ENCODE measurements at places on chromosomes 1 and 21.

- no peak for DNase-seq
Measured at GRCh38 chr21:45334134-45334533, 46.4 kb upstream of the POFUT2 start.

- no peak for DNase-seq
Measured at GRCh38 chr1:21952786-21953520, 15.8 kb upstream of the HSPG2 start.

DNA sequence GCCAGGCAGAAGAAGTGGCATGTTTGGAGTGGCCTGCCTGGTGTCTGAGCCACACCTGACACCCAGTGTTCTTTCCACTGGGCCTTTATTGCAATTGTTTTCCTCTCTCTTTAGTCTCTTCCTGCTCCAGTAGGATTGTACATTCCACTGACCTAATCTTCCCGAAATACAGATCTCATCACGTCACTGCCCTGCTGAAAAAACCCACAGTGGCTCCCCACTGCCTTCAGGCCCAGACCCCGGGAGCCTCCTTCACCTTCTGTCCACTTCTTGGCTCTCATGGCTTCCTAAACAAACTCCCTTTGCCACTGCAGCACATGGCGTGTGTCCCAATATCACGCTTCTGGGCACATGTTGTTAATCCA is 25.3 kb upstream of the ATP5PO start:
- DNase-seq: peak; percentile 53

DNA sequence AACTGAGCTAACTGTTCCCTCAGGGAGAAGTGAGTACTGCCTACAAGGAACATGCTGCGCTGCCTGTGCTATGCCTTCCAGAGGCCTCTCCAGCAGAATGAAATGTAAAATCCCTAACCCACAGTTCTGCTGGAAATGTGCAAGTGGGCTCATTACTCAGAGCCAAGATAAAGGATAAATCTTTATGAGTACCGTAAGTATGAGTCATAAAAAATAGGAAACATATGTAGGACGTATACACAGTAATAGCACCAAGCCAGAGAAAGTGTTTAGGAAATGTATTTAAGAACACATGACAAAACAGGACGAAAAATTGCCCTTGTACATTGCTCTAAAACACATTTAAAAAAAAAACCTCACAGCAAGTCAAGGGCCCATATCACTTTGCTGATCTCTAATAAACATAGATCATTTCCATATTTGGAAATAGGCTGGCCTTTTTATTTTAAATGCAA is 104.6 kb downstream of the TGFBR3 start:
- peak; percentile 79 for DNase-seq

- no peak for DNase-seq
Measured at GRCh38 chr1:8473891-8474300, 156.0 kb downstream of the SLC45A1 start.

GRCh38 chr21:43739621-43740435 is 20.9 kb downstream of the PDXK start:
- no peak for DNase-seq

DNA sequence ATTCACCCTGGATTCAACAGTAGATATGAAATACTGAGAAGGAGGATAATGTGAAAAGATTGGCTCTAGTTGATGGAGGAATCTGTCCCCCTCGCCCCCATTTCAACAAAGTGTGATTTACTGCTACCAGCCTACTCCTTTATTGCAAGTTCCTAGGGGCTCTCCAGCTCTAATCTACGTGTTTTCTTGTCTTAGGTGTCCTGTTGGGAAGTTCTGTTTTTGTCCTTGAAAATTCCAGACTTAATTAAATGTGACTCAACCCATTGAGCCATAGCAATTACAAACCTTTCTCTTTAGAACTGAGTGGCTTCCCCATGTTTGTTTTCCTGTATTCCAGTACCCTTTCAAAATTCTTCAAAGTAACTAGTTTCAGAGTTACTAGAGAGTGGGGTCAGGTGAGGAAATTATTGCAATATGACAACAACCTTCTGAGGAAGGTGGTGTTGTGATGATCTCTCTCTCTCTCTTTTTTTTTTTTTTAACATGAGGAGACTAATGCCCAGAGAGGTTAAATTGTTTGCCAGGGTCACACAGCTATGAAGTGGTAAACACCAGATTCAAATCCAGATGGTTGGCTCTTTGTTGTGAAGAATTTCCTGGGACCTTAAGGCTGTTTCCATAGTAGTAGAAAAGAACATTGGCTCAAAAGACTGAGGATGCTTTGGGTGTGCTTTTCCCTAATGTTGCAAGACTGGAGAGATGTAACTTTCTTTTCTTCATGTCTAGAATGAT is 3.5 kb downstream of the RGL1 start:
- no peak for DNase-seq

GRCh38 chr21:15732290-15732995 is 2.7 kb downstream of the USP25 start:
- no peak for DNase-seq

GRCh38 chr1:225842074-225842473 is 32.1 kb downstream of the EPHX1 start:
- DNase-seq: no peak

DNA sequence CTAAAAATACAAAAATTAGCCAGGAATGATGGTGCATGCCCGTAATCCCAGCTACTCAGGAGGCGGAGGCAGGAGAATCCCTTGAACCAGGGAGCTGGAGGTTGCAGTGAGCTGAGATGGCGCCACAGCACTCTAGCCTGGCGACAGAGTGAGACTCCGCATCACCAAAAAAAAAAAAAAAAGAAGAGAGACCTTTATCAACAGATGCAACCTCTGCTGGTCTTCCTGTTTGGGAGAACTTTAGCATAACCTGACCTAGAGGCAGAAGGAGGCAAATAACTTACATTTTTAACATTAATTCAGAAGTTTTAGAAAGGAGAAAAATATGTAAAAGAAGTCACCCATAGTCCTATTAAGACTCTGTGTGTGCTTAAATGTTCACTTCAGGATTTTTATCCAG is 32.4 kb downstream of the SLAMF1 start:
- DNase-seq: no peak

DNA sequence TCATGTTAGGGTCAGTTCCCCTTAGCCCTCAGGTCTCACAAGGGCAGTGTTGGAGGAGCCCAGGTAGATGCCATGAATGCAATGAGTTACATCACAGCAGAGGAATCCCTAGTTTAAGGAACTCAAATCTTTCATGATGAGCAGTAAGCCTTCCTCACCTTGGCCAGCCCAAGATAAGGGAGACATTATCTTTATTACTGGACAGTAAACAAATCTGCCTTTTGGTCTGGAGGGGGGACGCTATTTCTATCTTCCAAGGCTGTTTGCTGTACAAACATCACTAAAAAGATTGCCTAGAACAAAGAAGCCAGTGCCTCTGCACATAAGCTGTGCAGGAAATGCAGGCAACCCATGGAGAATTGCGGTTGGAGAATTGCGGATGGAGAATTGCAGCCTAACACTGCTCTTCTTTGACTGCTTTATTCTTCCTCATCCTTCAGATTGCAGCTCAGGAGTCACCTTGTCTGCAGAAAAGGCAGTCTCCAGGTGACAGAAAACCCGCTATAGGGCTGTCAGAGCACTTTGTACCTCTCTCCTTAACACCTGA is 2.3 kb upstream of the CHI3L1 start:
- no peak for DNase-seq

GRCh38 chr1:21876267-21876666 is 60.8 kb downstream of the HSPG2 start:
- no peak for DNase-seq

- DNase-seq: no peak
Measured at GRCh38 chr1:1946540-1946939, 27.5 kb upstream of the TMEM52 start.

DNA sequence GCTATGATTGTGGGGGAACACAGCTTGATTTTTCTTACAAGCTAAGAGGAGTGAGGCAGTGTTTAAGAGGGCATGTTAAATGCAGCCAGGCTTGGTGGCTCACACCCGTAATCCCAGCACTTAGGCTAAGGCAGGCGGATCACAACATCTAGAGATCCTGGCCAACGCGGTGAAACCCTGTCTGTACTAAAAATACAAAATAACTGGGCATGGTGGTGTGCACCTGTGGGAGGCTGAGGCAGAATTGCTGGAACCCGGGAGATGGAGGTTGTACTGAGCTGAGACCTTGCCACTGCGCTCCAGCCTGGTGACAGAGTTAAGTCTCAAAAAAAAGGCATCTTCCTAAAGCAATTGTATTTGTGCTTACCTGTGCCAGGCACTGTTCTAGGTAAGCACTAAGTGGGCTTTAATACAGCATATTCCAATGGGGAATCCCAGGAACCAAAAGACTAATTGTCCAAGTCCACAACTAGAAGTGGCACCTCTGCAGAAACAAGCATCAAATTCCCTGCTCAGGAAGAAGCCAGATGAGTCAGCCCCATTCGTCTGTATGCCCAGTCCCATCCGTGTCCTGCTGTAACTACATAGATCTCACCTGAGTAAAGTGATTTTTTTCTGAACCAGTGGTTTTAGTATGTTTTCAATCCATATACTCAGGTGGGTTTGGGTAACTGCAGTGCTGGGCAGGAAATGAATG is 4.6 kb downstream of the RCC1 start:
- DNase-seq: peak; percentile 38

GRCh38 chr21:39014747-39015146 is 168.5 kb downstream of the PSMG1 start:
- peak; percentile 98 for DNase-seq

DNA sequence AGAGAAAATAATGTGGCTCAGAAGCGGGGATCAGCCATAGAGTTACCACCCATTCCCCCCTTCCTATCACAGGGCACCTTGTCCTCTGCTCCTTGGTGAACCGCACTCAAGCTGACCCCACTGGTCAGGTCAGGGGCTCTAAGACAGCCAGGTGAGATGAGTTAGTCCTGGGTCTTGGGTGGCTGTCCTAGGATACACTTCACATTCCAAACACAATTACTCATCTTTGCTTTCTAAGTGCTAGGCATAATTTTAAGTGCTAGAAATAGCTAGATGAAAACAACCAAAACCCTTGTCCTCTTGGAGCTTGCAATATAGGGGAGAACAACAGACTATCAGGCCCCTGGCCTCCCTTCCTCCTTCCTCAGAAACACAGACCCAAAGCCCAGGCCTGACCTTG is 7.8 kb upstream of the MUTYH start:
- DNase-seq: peak; percentile 22

GRCh38 chr1:41325801-41326200 is 35.4 kb upstream of the FOXO6 start:
- DNase-seq: peak; percentile 55

- DNase-seq: no peak
Measured at GRCh38 chr1:46184920-46185658, 8.8 kb upstream of the P3R3URF start.

DNA sequence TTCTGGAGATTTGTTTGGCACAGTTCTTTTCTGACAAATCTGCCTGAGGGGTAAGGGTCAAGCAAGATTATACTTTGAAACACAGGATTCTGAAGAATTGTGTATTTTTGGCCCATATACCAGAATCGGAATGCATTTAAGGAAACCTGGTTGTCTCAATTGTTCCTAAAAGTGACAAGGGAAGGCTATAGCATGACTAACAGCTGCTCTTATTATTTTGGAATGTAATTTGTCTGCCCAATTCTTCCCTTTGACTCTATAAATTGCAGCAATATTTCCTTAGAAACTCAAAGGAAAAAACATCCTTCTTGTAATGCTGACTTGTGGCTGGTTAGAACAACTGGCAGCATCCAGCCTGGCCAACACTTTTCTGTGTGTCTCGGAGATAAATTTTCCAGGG is 15.8 kb upstream of the VCAM1 start:
- peak; percentile 69 for DNase-seq

DNA sequence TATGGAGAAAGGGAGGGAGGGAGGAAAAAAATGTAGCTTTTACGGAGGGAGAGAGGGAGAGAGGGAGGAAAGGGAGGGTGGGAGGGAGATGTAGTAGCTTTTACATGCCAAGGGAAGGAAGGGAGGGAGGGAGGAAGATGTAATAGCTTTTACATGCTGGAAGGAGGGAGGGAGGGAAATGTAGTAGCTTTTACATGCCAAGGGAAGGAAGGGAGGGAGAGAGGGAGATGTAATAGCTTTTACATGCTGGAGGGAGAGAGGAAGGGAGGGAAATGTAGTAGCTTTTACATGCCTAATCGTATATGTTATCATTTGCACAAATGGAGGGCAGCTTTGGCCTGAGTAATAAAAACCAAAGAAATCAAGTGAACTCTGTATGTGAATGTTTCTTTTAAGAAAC is 35.6 kb downstream of the EEIG2 start:
- peak; percentile 12 for DNase-seq

- no peak for DNase-seq
Measured at GRCh38 chr1:25135909-25136308, 96.4 kb downstream of the SYF2 start.

DNA sequence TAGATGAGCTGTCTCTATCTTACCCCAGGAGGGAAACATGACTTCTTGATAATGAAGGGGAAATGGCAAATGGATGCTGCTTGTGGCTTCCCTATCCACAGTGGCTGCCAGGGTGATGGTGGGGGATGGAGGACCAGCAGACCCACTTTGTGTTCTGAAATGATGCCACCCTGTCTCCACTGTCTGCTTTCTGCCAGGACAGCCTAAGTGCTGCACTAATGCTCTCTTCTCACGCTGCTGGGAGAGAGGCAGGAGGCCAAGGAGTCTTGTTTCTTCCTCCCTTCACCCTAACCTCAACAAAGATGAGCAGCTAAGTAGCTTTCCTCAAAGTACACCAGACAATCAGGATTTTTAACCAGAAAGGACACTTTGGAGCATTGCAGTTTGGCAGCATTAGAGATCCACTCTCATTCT is 36.6 kb downstream of the XCL1 start:
- DNase-seq: no peak

- no peak for DNase-seq
Measured at GRCh38 chr1:214004014-214004413, 16.2 kb downstream of the PROX1 start.

DNA sequence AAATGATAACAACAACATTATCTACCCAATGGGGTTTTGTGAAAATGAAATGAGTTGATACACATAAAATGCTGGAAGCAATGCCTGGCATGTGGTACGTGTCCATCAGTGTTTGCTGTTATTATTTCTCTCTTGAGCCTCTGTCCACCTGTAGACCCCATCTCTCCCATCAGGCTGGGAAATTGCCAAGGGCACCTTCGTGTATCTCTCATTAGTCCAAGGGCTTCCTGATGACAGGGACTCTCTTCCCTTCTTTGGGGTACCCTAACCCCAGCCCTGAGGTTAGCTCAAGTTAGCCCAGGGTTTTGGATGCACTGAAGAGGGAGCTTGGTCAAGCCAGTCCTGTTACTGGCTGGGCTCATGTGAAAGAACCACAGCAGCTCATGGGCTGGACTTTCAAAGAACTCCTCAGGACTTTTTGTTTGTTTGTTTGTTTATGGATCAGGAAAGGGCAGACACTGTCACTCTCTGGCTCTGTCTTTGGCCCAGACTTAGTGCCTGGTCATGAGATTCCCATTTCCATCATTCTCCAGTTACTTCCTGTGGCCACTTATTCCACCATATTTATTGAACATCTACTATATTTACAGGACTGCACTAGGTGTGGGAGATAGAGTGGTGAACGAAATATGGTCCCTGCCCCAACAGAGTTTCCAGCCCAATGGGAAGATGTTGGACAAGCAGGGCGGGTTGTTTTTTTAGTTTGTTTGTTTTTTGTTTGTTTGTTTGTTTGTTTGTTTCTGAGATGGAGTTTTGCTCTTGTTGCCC is 57.4 kb downstream of the NAV1 start:
- no peak for DNase-seq
